ENCODE measurements at places on chromosomes 2 and 18.

DNA sequence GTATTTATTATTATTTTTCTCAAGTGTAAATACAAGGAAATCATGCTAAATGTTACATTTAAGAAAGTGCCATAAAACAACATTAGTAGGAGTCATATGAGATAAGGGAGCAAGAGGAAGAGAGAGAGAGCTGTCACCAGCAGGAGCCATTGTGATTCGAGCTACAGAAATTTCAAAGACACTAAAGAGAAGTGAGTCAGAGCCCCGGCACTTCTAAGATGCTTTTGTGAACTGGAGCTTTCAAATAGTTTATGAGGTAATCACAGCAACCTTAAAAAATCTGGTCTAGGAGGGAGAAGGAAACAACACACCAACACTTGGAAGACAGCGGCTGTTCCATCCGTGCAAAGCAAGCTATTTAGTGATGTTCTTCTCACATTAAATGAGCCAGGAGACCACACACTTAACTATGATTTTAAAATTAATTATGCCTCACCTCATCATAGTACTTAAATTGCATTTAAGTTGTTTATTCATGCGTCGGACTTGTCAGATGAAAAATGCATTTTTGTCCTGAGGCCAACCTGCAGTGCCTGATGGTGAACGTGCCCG, 382.7 kb upstream of the SALL3 start:
- DNase-seq, result no peak

DNA sequence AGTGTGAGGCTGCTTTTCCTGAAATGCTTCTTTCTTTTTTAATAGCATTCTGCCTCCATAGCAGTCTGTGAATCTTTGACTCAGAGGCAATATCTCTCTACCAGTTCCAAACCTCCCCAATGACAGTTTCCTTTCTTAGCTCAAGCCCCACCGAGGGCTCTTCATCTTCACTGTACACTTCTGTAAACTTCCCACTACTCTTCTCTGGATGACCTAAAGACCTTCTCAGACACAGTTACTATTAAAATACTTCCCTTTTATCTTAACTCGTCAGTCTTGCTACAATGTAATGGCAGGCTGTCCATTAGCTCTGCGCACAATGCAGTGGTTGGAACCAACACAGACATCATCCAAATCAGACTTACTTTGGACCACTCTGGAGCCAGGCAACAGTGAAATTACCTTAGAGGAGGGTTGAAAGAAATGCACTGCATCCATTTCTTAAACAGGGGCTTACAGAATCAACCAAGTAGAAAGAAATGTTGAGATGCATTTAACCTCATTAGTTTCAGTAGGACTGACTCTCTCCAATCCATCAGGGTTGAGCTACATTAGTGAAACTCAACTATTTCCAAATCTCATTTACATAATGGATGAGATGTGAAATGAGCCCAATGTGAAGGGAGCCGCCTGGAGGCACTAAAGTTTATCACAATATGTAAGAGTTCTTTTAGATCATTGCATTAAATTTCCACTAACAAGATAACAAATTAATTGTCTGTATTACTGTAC, 343.8 kb downstream of the SETBP1 start:
- no peak for DNase-seq

DNA sequence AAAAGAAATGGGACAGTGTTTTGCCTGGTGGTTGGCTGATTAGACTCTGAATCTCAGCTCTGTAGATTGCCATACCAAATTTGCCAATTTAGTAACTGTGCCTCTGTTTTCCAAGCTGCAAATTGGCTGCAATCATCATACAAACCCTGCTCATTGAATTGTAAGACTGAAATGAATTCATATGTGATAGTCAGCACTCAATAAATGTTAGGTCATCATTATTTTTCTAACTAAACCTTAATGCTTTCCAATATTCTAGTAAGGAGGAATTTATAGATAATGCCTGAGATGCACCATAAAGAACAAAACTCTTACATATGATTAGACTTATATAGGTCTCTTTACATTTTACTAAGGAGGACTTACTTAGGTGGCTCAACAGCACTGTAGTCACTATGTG, 85.3 kb downstream of the DNER start:
- no peak for DNase-seq

DNA sequence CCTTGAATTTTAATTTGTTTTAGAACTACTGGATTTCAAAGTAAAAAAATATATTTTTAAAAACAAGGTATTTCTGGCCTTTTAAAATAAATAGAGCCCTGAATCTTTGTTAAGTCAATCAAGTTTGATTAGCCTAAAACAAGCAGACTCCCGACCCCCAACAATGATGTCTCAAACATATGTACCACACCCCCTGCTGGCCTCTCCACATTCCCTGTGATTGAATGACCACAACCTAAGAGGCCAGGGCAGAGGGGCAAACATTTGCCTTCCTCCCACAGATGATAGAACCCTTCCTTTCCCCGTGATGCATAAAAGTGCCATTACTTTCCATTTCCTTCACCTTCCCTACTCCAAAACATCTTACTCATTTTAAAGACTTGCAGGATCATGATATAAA, 130.9 kb downstream of the STK39 start:
- DNase-seq, result no peak

- no peak for DNase-seq
Observed at GRCh38 chr18:3500016-3500415, 50.0 kb downstream of the TGIF1 start.

- DNase-seq, result no peak
Observed at GRCh38 chr2:104844807-104845551, 8.9 kb upstream of the POU3F3 start.

All from stimulated activated CD4-positive, alpha-beta T cell treated with anti-CD3 and anti-CD28 coated beads, Interleukin-1b, Interleukin-23, amount 100 ng/mL, for 1 hour (primary cell).